ENCODE measurements at places on chromosomes 6 and 20.

GRCh38 chr6:144248003-144248402, 37.1 kb upstream of the UTRN start:
- DNase-seq = no peak

- peak; percentile 90 for DNase-seq
These were observed 1.0 kb downstream of the LOC128125822 start for GRCh38 chr6:63573076-63573898.

GRCh38 chr20:12969071-12969669, 39.6 kb upstream of the SPTLC3 start:
- DNase-seq = no peak

DNA sequence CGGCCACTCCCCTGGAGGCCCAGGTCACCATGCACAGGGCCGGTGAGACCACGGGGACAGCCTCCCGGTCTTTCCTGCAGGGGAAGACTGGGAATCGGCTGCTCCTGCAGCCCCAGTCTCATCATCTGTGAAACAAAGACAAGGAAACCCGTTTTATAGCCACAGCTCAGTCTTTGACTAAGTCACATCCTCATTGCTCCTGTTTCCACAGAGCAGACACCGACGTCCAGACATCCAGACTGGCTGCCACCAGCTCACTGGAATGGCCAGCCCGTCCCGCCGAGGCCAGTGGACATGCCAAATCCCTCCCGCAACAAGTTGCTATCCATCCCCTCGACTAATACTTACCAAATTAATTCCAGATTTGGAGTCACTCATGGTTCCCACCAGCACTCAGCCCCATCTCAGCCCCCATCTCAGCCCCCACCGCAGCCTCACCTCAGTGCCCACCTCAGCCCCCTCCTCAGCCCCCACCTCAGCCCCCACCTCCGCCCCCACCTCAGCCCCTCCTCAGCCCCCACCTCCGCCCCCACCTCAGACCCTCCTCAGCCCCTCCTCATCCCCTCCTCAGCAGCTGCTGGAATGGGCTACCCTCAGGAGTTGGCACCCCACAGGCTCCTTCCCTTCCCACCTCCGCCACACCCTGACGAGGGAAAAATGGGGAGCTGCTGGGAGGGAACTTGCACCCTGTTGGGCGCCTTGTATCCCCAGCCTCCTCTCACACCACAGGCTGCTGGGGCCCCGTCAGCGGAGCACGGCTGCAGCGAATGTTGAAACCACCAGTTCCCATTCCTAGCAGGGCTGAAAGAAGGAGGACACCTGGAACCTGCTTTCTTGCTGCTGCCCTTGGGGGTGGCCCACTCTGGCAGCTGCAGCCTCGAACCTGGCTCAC, 48.7 kb downstream of the YTHDF1 start:
- no peak for DNase-seq

GRCh38 chr6:110646951-110647910, 168.0 kb downstream of the CDK19 start:
- DNase-seq = peak; percentile 73

DNA sequence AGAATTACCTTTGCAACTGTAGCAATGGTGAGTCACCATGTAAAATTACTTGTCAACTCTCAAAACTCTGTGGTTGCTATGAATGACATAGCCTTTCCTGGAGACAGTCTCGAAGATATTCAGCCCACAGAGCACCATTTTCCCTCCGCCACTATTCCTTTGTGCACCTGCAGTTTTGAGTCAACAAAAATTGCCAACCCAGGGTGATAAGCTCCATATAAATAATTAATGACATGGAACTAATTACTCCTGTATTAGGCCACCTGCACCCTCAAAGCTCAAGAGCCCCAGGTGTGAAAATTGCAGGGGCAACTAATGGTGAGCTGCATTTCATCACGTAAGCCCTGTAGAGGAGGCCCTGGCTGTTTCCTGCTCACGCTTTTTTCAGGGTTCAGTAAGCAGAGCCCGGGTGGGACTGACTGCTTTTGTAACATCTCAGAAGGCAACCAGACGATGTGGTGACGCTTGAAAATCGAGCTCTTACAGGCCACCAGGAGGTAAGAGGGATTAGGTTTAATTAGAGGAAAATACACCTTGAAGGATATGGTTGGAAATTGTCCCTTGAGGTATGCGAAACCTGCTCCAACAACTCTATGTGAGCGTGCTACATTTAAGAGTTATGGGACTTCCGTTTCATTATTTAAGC, 70.8 kb downstream of the BMP2 start:
- DNase-seq = no peak
